Umbilical cord (tissue), 2 donors: ENCODE measurements at places on chromosomes 16 and 17.
A peak's percentile ranks its signal among the peaks of the same experiment; 100 is the strongest.

- peak; percentile 90 for DNase-seq
Measured at GRCh38 chr17:44900894-44901293, 1.6 kb upstream of the EFTUD2 start.

- no peak for DNase-seq
Measured at GRCh38 chr16:10322723-10323527, 62.9 kb upstream of the ATF7IP2 start.

DNA sequence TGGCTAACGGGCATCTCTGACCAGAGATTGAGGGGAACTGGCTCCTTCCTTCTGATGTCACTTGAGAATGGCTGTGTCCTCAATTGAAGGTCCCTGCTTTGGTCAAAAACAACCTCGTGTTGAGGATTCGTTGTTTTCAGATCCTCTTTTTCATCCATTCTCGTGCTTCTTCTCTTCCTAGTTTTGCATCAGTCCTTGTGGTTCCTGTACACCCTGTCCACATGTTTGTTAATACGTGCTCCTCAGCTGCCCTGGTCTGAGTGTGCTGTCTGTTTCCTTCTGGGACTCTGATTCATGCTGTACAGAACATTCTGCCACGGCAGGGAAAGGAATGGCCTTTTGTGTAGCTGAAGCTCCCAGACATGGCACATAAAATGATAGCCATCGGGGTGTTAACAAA lies 863.2 kb upstream of the GOT2 start:
- no peak for DNase-seq

DNA sequence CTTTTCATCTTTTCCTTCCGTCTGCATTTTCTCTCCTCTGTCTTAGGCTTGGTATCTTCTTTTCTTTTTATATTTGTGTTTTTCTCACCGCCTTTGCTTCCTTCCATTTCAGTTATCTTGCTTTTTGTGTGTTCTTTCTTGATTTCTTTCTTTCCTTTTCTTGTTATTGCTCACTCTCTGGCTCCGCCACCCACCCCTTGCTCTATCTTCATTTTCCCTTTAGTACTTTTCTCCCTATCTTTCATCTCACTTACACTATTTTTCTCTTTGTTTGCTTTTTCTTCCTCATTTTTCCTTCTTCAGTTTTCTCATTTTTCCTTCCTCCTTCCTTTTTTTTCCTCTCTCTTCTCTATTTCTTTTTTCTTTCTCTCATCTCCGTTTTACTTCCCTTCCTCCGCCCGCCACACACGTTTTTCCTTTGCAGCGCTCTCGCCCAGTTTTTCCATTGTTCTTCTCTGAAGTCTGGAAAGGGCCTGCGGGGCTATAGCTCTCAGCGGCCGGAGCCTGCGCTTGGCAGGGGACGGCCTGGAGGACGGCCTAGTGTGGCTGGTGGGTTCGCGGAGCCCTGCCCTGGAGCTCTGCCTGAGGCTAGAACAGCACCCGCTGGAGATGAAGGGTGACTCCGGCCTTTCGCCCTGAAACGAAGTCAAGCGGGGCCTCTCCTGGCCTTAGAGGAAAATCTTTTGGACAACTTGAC lies 5.2 kb upstream of the HOXB13 start:
- no peak for DNase-seq

GRCh38 chr16:58021661-58022551 lies 3.6 kb upstream of the MMP15 start:
- no peak for DNase-seq

DNA sequence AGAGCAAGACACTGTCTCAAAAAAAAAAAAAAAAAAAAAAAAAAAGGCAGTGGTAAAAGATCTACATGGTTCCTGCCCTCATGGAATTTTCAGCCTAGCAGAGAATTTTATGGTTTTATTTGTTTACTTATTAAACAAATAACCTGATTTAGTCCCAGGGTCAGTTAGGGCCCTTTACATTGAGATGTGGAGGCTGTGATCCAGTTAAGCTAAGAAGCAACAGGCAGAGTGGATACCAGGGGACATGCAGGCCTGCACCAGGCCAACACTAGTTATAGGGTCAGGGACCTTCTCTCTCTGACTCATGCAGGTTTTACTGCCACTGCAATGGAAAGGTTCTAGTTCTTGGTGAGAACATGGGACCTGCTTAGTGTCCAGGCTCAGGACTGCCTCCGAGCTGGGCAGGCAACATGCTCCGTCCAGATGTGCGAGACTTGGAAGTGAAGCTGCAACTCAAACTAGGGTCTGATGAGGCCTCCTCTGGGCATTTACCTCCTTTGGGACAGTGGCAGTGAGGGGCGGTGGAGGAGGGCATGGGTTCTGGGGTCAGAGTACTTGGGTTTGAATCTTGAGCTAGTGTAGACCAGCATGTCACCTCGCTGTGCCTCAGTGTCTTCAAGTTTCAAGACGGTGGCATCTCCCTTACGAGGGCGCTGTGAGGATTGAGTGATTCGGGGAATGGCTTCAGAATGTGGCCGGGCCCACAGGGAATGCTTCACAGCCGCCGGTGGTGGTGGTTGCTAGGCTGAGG lies 301.8 kb downstream of the CPPED1 start:
- DNase-seq = no peak

DNA sequence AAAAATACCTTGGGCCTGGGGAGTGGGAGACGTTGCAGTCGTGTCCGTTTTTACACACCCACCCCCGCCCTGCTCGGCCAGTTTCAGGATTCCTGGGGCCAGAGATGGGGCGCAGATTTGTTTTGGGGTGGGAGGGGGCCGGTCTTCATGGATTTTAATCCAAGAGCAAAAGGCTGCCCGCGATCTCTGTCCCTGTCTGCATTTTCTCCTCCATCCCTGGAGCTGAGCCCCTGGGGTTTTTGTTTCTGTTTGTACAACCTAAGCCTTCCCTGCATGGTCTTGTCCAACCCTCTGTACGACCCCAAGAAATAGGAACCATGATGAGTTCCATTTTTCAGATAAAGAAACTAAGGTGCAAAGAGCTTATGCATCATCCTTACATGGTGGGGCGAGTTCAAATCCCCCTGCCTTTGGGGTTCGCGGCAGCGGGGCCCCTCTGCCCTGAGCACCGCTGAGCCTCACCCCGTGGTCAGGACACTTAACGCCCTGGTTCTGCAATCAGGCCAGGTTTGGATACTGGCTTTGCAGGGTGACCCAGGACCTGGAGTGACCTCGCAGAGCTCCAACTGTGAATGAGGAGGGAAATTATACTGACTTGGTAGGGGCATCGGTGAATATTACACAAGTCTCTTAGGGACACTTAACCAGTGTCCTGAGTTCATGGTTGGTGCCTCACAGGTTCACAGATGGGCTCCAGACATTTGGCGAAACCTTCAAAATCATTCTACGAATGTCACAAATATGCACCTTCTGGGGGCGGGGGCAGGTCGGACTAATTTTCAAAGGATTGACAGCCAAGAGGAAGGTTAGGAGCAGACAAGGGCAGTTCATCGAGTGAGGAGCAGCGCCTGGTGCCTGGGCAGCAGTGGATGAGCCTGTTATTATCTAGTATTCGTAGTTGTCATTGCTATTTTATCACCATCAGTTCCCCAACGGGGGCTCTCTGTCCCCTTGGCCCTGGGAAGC lies 4.1 kb upstream of the FOXF1 start:
- no peak for DNase-seq

GRCh38 chr16:10405386-10405939 lies 19.6 kb downstream of the ATF7IP2 start:
- no peak for DNase-seq

GRCh38 chr16:5504064-5504781 lies 406.6 kb upstream of the EEF2KMT start:
- DNase-seq = peak; percentile 97

GRCh38 chr16:66476328-66477027 lies 49.4 kb downstream of the BEAN1 start:
- peak; percentile 17 for DNase-seq

DNA sequence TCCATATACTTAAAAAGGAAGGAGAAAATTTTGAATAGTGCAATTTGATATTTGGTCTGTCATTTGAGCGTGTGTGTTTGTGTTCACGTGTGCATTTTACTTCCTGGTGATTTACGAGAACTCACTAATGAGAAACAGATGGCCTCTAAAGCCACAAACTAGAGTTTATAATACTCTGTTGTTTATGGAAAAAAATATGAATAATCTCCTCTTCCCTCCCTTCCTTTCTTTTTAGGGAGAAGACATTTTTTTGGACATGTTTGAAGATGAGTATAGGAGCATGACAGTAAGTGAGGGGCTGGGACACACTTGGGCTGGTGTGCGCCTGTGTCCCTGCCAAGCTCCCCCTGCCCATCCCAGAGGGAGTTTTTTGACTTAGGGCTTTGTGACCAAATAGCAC lies 102.7 kb downstream of the CLEC16A start:
- DNase-seq = peak; percentile 72

GRCh38 chr17:57114085-57114673 lies 29.1 kb downstream of the AKAP1 start:
- DNase-seq = no peak

DNA sequence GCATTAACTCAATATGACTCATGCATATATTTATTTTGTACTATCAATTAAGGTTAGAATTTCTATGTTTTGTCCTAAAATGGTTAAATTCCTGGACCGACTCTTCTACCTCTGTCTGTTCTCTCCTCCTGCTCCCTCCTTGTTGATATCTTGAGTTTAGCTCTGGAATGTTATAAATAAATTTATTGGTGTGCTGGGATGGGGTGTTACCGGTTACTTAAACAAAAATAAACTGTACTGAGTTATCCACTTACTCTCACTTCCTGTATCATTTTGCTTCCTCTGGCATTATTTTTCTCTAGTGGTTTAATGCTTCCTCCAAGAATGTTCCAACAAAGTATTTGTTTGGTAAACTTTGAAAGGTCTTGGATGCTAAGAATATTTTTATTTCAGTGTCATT lies 120.1 kb downstream of the ABCA8 start:
- peak; percentile 12 for DNase-seq

- no peak for DNase-seq
Measured at GRCh38 chr16:57721356-57722209, 14.0 kb upstream of the KATNB1 start.

- DNase-seq = peak; percentile 87
Measured at GRCh38 chr17:81349397-81350319, 45.6 kb upstream of the BAHCC1 start.

DNA sequence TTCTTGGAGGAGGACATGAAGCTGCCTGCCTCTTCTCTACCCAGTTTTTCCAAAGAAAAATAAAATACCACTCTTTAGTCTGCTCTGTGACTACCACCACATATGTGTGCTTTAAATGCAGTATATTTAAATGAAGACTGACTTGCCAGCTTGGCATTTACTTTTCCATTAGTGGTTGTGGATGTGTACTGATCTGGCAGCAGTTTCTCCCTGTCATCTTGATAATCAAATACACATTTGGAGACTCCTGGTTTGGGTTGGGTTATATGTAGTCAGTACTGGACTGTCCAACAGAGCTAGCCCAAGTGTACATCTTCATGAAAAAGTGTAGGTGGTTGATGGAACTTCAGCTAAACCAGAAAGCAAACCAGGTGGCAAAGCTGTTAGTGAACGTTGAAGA lies 19.9 kb downstream of the COX10 start:
- no peak for DNase-seq

GRCh38 chr17:10648956-10649355 lies 8.2 kb downstream of the MYH3 start:
- peak; percentile 31 for DNase-seq

- DNase-seq = no peak
Measured at GRCh38 chr16:57476546-57477410, 9.5 kb downstream of the DOK4 start.

DNA sequence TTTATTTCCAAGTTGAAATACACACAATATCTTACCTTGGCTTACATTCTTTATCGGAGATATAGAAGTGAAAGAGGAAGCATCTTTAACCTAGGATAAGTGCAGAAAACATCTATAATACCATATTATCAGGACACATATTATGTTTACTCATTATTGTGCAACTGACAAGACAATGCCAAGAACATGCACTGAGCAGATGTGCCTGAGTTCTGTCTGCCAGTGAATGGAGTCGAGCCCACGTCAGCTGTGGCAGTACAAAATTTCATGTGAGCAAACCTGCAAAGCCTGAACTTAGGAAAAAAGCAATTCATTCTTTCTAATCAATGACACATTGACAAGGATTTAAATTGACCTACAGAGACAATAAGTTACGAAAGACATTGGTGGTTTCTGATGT lies 154.4 kb downstream of the AXIN2 start:
- peak; percentile 17 for DNase-seq

DNA sequence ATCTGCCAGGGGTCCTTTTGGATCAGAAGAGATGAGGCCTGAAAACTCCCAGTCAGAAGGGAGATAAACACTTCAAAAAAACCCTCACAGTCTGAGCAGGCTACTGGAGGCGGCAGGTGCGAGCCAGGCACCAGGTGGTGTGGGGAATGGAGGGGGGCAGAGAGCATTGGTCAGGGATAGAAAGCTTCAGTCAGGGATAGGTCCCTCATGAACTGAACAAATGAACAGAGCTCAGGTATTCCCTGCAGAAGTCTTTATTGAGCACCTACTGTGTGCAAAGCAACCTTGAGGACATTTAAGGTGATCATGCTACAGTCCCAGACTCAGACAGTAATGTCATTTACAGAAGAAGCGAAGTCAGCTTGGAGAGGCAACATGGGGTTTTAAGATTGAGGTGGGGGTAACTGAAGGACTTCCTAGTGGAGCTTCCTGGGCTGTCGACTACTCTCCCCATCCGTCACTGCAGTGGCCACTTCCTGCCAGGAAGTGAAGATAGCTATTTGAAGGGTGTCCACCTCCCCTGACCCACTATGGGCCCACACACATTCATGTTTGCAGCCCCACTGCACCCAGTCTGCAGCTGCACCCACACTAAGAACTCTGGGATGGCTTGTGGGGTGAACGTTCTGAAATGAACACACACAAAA lies 3.2 kb downstream of the KIFC3 start:
- DNase-seq = no peak

GRCh38 chr17:8273884-8274444 lies 14.5 kb upstream of the RANGRF start:
- DNase-seq = no peak

- DNase-seq = no peak
Measured at GRCh38 chr16:4574919-4575705, 19.0 kb downstream of the C16orf96 start.

DNA sequence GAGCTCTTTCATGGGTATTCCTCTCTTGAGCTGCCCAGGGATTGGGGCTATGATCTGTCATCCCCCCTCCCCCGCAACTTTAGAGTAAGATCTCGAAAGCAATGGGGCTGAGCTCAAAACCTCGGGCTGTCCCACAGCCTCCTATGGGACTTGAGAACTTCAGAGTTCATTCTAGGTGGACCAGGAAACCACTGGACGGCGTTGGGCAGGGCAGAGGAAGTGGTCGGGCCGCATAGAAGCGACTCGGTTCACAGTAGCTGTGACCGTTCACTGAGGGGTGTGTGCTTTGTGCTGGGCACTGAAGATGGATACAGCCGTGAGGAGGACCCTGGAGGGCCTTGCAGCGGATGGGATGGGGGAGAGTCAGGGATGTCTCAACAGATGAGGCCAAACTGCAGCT lies 292.0 kb downstream of the CPPED1 start:
- DNase-seq = no peak

DNA sequence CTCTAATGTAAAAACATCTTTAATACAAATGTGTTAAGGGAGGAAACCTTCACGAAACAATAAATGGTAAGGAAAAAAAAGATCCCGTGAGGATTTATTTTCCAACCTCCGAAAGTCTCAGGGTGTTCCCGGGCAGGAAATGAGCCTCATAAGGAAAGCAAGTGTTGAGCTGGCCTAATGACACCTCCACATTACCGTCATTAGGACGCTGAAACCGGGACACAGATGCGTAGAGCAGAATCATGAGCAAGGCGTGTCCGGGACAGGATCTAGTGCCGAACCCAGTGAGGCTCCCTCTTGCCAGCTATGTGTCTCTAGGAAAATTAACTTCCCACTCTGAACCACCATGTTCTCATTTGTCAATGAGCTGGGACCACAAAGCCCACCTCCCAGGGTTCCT lies 22.7 kb upstream of the CYTH1 start:
- no peak for DNase-seq
